SJCRH30 (cell line): ENCODE measurements at places on chromosomes 1 and 21.
A peak's percentile ranks its signal among the peaks of the same experiment; 100 is the strongest.

- DNase-seq: no peak
Measured at GRCh38 chr1:168598892-168599291, 22.5 kb downstream of the XCL1 start.

- no peak for DNase-seq
Measured at GRCh38 chr1:241605146-241605805, 34.9 kb downstream of the CHML start.

- DNase-seq: no peak
Measured at GRCh38 chr1:117147341-117147831, 25.8 kb upstream of the TRIM45 start.

GRCh38 chr21:16378525-16378924 is 648.7 kb downstream of the USP25 start:
- no peak for DNase-seq

DNA sequence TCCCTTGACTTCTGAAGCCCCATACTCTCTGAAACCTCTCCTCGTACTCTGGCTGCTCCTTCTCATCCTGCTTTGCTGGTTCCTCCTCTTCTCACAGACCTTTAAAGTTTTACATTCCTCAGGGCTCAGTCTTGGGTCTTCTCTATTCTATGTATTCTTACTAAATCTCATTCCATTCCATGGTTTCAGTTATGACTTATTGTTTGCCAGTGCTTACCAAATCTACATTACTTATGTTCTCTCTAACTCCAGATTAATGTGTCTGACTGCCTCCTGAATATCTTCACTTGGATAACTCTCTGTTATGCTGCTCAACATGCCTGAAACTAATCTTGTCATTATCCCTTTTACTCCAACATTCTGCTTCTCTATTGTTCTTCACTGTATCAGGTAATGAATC is 5.4 kb upstream of the SLC35D1 start:
- no peak for DNase-seq

GRCh38 chr1:42720868-42721267 is 19.2 kb downstream of the CLDN19 start:
- DNase-seq: no peak

- peak; percentile 69 for DNase-seq
Measured at GRCh38 chr1:88061492-88062177, 622.4 kb upstream of the PKN2 start.

DNA sequence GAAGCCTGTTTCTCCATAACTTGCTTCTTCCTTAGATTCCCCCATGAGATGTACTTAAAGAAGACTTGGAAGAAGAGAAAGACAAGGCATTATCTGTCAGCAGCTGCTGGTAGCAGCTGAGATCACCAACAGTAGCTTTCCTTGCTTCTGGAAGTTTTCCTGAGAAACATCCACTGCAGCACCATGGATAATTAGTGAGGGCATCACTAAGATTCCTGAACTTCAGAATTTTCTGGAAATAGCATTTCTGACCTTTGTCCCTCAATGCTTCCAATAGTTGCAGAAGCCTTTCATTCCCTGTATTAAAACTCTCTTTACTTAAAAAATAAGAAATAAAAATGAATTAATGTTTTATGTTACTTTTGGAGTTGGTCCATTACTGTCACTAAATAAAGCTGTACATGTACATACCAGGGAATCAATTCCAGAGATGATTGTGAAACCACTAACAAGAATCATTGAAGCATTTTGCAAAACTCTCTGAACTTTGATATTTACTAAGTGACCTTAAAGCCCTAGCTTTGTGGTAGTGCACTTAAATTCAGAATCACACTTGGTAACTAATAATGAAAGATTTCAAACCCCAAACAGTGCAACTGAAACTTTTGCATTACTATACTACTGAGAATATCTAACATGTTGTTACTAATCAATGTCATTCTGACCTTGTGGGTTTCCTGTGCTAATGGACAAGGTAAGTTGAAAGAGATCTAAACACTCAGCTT is at the start of gene CFHR4:
Gene CFHR4 (plus strand): TSS at position 538 of the 725 bp plus-strand sequence. CDS start 99 bp downstream, at position 637.
- DNase-seq: no peak

DNA sequence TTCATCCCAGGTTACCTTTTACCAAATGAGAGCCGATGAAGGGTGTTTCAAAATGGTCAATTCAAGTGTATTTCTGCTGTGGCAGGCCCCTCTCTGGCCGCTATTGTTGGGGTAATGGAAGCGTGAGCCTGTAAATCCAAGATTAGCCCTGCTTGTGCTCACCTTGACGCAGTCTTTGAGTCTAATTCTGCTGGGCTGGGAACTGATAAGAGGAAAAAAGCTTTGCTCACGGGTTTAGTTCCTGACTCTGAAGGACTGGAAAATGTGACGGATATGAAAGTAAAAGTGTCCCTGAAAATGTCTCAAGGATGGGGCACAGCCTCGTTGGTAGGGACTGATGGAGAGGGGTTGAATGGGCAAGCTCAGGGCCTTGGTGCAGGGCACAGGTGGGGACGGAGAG is 125.9 kb upstream of the GALNT2 start:
- no peak for DNase-seq

DNA sequence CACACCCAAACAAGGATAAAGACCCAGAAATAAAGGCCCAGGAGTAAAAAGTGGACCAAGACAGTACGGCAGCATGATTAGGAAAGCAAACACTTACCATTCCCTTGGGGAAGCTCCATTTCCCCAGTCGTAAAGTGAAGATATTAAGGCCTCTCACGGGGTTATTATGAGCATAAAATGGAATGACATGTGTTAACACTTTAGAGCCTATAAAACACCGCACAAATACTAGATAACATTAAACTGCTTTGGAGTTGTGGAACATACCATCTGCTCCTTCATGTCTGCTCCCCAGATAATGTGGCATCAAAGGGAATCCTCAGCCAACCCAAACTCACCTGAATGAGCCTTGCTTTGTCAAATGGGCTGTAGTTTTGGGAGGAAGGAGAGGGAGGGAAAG is 8.9 kb upstream of the ITLN2 start:
- DNase-seq: no peak

DNA sequence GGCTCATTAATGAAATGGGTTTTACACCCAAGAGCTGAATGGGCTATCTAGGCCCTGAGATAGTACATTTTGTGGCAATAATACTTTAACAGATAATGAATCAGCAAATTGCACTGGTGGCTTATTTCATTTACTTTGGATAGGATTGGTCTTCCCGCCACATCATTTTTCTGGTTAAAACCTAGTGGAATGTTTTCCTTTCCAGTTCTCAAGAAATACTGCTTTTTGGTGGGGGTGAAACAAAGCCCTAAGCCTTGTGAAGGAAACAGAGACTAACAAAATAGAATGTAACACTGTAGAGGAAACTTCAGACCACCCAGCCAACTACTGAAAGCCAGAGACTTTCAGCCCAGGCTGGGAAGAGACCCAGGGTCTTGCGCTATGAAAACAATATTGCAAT is 172.2 kb downstream of the HHIPL2 start:
- DNase-seq: no peak

- no peak for DNase-seq
Measured at GRCh38 chr1:59055908-59056719, 240.8 kb upstream of the FGGY start.

GRCh38 chr21:15264084-15264665 is 199.4 kb upstream of the NRIP1 start:
- no peak for DNase-seq

- no peak for DNase-seq
Measured at GRCh38 chr1:53704804-53705445, 34.0 kb downstream of the GLIS1 start.

DNA sequence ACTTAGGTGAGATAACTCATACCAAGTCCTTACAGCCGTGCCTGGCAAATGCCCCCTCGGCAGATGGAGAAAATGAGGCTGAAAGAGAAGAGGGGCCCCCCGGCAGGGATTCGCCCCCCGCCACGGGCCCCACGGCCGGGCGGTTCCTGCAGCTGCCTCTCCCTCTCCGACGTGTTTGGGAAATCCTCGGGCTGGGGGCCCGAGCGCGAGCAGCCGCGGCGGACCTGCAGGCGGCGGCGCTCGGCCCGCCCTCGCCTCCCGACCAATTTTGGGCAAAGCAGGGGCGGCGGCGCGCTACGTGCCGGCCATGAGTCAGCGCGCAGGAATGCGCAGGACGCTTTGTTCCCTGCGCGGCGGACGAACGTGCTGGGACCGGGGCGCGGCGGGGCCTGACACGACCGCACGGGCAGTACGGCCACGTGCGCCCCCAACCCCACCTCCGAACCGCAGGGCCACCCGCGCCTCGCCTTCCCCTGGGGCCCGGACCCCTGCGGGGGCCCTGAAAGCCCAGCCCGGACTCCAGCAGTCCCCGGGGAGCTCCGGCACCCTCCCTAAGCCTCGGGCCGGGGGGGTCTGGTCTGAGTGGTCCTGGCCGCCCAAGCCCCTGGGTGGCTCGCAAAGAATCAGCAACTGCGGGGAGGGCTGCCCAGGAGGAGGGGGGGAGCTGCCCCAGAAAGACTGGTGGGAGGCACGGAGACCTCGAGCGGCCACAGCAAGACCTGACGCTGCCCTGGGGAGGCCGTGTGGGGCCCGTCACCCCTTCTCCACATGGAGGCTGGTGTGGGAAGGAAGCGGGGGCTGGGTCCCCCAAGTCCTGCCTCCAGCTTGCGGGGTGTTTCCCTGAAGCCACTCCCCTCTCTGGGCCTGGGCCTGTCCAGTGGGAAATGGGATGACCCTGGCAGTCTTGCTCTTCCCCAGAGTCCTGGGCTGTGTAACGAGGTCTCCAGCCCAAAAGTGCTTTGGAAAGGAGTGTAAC is 11.9 kb upstream of the EDN2 start:
- DNase-seq: peak; percentile 91

- DNase-seq: no peak
Measured at GRCh38 chr1:223651291-223651991, 14.1 kb downstream of the CAPN8 start.

- DNase-seq: no peak
Measured at GRCh38 chr1:94302497-94302896, 65.1 kb upstream of the ARHGAP29 start.

- no peak for DNase-seq
Measured at GRCh38 chr1:46681333-46682034, 9.8 kb downstream of the TEX38 start.

DNA sequence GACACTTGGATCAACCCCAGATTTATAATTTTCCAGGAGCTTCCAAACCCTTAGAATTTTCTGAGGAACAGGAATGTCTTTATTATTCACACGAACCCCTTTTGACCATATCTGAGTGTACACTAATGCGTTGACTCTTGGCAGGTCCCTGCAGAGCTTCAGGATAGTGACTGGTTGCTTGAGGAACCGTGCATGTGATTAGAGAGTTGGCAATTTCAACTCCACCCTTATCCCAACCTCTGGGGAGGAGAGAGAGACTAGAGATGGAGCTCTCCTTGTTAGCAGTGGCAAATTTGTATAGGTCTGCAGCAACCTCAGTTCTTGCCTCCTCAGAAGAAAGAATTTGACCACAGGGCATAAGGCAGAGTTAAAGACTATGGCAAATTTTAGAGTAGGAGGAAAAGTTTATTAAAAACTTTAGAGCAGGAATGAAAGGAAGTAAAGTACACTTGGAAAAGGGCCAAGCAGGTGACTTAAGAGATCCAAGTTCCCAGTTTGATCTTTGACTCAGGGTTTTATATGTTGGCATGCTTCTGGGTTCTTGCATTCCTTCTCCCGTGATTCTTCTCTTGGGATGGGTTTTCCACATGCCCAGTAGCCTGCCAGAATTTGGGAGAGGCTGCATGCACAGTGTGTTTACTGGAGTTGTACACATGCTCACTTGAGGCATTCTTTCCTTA is 93.8 kb upstream of the ETV3 start:
- no peak for DNase-seq

DNA sequence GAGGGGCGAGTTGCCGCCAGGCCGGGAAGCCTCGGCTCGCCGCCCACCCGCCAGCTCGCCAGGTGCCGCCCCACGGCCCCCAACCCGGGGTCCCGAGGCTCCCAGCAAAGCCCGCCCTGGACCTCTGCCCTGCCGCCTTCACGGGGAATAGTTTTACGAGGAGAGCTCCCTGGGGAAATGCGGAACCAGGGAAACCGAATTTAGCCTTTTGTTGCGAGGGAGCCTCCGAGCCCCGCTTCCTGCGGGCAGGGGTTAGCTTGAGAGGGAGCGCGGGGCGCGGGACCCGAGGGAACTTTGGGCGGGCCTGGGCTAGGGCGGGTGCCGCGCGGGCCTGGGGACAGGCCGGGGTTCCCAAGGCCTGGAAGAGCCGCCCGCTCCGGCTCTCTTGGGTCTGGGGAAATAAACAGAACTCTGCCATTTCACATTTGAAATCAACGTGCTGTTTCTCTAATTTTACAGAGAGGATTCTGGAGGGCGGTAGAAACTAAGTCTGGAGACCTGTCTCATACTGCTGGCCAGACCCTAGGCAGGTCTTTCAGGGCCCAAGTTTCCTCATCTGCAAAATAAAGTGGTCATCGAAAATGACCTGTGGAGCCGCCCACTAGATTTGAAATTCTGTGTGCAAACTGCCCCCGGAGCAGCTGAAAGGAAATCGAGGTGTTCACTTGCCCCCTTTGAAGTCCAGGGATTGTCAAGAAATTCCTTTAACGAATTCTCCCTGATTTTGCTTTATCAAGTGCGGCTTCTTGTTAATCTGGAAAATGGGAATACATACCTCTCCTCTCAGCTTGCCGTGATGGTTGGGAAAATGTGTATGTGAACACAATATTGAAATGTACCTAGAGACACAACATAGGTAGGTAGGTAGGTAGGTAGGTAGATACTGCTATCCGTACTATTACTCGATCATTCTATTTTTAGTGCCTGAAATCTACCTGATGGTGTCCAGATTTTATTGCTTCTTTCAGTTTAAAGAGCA is 749 bp upstream of the GLUL start:
- peak; percentile 78 for DNase-seq

- DNase-seq: no peak
Measured at GRCh38 chr1:94411237-94411636, 7.0 kb upstream of the ABCD3 start.

- DNase-seq: no peak
Measured at GRCh38 chr1:50452700-50453099, 29.5 kb upstream of the DMRTA2 start.

DNA sequence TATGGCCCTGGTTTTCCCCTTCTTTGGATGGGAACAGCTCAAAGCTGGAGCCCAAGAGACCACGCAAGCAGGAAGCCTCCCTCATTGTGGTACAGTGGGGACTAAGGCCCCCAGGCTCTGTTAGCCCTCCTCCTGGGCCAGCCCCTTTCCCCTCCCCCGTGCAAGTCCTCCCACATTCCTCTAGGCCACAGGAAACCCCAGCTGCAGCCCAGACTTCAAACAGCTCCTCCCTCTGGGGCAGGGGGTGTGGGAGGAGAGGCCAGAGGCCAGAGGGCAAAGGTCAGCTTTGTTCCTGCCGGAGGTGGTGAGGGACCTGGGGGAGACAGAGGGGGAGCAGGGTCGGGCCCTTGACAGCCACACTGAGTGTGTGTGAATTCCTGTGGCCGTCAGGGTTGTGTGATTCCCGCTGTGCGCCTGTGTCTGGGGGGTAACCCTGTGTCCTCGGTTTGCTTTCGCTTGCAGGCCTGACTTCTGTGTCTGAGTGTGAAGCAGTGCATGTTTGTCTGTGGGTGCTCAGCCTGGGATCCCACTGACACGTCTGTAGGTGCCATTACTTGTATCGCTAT is 3.4 kb upstream of the AHDC1 start:
- peak; percentile 67 for DNase-seq
